ENCODE measurements at places on chromosomes 6 and 20.

GRCh38 chr6:113625850-113626249, 231.3 kb upstream of the MARCKS start:
- DNase-seq: no peak

DNA sequence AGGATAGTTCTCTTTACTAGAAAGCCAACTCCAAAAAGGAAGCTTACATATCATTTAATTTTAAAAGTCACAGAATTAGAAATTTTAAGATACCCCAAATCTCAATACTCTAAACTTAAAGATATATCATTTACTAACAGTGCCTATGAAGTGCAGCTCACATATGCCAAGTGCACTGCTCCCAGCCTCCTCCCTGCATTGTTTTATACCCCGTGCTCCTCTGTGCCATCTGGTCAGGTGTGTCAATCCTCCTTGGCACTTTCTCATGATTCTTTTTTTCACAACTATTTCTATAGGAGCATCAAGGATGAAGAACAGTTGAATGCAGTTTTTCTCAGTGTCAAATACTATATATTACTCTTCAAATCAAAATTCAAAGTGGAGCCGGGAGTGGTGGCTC, 8.8 kb downstream of the MAP7 start:
- no peak for DNase-seq

DNA sequence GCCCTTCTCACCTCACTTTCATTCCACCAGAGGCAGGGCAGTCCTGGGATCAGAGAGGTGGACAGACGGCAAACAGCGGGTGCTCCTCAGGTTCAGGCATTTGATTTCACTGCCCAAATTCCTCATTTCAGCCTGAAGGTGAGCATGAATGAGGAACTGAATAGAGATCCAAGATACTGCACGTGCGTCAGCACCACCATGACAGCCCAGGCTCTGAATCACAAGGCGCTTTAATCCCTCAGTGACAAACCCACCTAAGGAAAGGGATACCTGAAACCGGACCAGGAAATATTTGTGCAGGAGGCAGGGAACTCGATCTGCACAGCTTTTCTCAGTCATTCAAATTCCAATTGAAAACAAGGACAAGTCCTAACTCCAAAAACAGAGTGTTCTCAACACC, 174.8 kb upstream of the HEY2 start:
- DNase-seq: no peak

DNA sequence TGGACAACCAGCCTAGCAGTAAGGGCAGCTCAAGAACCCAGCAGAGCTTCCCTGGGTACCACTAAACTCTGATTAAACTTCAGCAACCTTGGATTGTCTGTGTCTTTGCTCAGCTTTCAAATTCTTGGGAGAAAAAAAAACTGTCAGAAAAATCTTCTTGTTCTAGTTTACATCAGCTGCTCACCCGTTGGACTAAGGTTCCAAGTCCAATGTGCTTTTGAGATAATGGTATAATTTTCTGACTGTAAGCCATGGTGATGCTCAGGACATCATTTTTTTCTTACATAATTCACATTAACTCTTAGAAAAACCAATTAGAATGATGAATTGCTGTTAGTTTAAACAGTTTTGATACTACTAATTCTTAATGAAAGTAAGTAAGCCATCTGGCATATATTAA, 145.8 kb downstream of the COL9A1 start:
- DNase-seq: no peak
